Renal cortical epithelial cell (primary cell): ENCODE measurements at places on chromosomes 3 and 15. TPM values are rescaled to one million over a fixed set of nuclear protein-coding genes. Genes with fewer than 3 reads are reported as not detected.

Gene ZNF80
- not detected in 2 replicates for total RNA-seq

- DNase-seq = peak; percentile 68
Observed at GRCh38 chr3:45549961-45550360, 44.6 kb upstream of the LIMD1 start.

DNA sequence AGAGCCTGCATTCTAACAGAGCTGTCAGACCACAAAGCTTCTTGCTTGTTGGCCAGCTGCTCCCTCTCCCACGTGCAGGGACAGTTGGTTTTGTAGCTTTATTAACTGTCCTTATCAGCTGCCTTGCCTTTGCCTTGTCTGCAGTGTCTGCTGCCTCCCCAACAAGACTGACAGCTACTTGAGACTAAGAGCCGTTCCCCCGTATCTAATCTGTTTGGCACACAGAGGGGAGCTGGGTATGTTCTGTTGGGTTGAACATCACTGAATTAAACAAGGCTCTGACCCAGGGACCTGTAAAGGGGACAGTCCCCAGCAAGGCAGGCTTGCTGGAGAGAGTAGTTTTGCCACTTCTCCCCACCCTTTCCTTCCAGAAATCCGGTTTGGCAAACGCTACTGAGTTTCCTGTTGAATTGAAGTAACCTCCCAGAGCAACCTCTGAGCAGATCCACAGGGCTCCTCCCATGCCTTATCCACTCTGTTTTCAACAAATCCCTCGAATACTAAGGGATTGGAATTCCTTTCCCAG lies 116.1 kb downstream of the ANP32A start:
- no peak for DNase-seq

- no peak for DNase-seq
Observed at GRCh38 chr3:137852391-137852830, 88.3 kb downstream of the SOX14 start.

- no peak for DNase-seq
Observed at GRCh38 chr3:190266913-190267290, 55.3 kb downstream of the CLDN1 start.

DNA sequence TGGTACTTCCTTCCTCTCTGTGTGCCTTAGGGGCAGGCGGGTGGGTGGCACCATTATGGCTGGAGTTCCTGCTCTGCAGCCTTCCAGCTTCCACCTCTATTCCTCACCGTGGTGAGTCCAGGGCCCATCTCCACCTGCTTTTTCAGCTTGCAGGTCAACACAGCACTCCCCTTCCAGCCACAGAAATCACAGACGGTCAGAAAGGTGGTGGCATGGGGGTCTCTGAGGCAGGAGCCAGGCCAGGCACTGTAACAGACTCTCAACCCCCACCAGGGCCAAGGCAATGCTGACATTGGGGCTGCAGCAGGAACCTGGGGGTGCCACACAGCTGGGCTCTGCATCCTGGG lies 16.6 kb downstream of the KLF15 start:
- no peak for DNase-seq

GRCh38 chr3:185792955-185793354 lies 31.9 kb downstream of the IGF2BP2 start:
- no peak for DNase-seq
